Epithelial cell of umbilical artery (primary cell): ENCODE measurements at places on chromosomes 5 and 9. TPM values are rescaled to one million over a fixed set of nuclear protein-coding genes. Genes with fewer than 3 reads are reported as not detected.

The STPG3 gene
- total RNA-seq, result not detected in 2 replicates

The C1QTNF3 gene
- under 0.01 and 0.65 TPM in 2 replicates for total RNA-seq

The ARID3C gene
- total RNA-seq, result under 0.01 and 0.30 TPM in 2 replicates

The SLC45A2 gene
- total RNA-seq, result not detected in 2 replicates

The FBXW11 gene
- 64.3 and 91.2 TPM in 2 replicates for total RNA-seq

The GPX8 gene
- total RNA-seq, result 78.9 and 89.7 TPM in 2 replicates

The C6 gene
- not detected in 2 replicates for total RNA-seq

The SLC34A3 gene
- total RNA-seq, result not detected in 2 replicates

The OR1J2 gene
- not detected in 2 replicates for total RNA-seq

The CFAP90 gene
- total RNA-seq, result not detected in 2 replicates

The NTNG2 gene
- total RNA-seq, result under 0.01 TPM in 2 replicates

The IL5 gene
- not detected in 2 replicates for total RNA-seq

The SLCO6A1 gene
- not detected in 2 replicates for total RNA-seq

The IRF1 gene
- 6.2 and 14.4 TPM in 2 replicates for total RNA-seq

The SPATA31D4 gene
- total RNA-seq, result not detected in 2 replicates

The PCDHAC2 gene
- total RNA-seq, result under 0.01 and 0.30 TPM in 2 replicates

The TICAM2 gene
- 1.3 and 1.5 TPM in 2 replicates for total RNA-seq

The CA9 gene
- 0.15 TPM in 1 of 2 replicates, not detected in the other for total RNA-seq

The RNF180 gene
- total RNA-seq, result 4.2 and 4.6 TPM in 2 replicates

The ZBED3 gene
- 2.3 and 2.6 TPM in 2 replicates for total RNA-seq

The ROR2 gene
- under 0.01 TPM in 2 replicates for total RNA-seq

The PDE4D gene
- 15.3 and 30.2 TPM in 2 replicates for total RNA-seq

The CEP120 gene
- total RNA-seq, result 12.3 and 16.0 TPM in 2 replicates

The B4GALT1 gene
- 10.4 and 12.9 TPM in 2 replicates for total RNA-seq

The SHOC1 gene
- 0.15 TPM in 1 of 2 replicates, not detected in the other for total RNA-seq

The PDZD2 gene
- 5.5 and 9.4 TPM in 2 replicates for total RNA-seq

The HAPLN1 gene
- total RNA-seq, result under 0.01 and 4.7 TPM in 2 replicates

The KIF12 gene
- under 0.01 and 0.30 TPM in 2 replicates for total RNA-seq

The PCDHB10 gene
- 0.30 and 0.32 TPM in 2 replicates for total RNA-seq

The PCDHB4 gene
- total RNA-seq, result under 0.01 and 0.15 TPM in 2 replicates

The PCDHGC4 gene
- 0.32 and 0.46 TPM in 2 replicates for total RNA-seq

The SLC25A51 gene
- 72.1 and 74.6 TPM in 2 replicates for total RNA-seq

The ADCY2 gene
- not detected in 2 replicates for total RNA-seq

The SLC6A7 gene
- total RNA-seq, result not detected in 2 replicates

The ANKRA2 gene
- 11.9 and 12.3 TPM in 2 replicates for total RNA-seq

The LCN10 gene
- not detected in 2 replicates for total RNA-seq

The SPATA31A3 gene
- not detected in 2 replicates for total RNA-seq

The GRAMD2B gene
- total RNA-seq, result 1.3 and 3.3 TPM in 2 replicates

The C9orf50 gene
- not detected in 2 replicates for total RNA-seq

The CNTLN gene
- 10.4 and 10.8 TPM in 2 replicates for total RNA-seq

The ABHD17B gene
- 27.7 and 33.5 TPM in 2 replicates for total RNA-seq

The AGXT2 gene
- total RNA-seq, result not detected in 2 replicates

The GRM6 gene
- total RNA-seq, result not detected in 2 replicates

The DRD1 gene
- total RNA-seq, result not detected in 2 replicates

The RAB3C gene
- total RNA-seq, result under 0.01 TPM in 1 of 2 replicates, not detected in the other

The SET gene
- 594 and 880 TPM in 2 replicates for total RNA-seq

The TTC16 gene
- not detected in 2 replicates for total RNA-seq
